Foreskin melanocyte (primary cell): ENCODE measurements at places on chromosomes 6 and 20.

- no peak for DNase-seq
Measured at GRCh38 chr6:167738386-167738785, 88.3 kb upstream of the AFDN start.

GRCh38 chr6:106918115-106918514 is 56.4 kb downstream of the CD24 start:
- DNase-seq: no peak

DNA sequence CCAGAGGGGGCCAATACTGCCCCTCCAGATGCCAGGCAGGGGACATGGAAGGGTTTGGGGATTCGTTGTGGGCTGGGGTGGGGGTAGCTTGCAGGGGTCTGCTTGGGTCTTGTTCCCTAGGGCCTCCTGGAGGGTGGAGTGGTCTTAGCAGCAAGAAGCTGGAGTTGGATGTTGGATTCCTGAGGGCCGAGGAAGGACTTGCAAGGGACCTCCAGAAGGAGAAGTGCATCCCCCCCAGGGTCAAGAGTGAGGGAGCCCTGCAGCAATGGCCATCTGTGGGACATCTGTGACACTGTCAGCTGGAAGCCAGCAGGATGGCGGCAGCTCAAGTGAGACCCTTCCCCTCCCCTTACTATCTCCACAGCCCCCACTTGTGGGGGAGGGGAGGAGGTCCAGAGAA is 25.4 kb upstream of the CCN5 start:
- DNase-seq: no peak

DNA sequence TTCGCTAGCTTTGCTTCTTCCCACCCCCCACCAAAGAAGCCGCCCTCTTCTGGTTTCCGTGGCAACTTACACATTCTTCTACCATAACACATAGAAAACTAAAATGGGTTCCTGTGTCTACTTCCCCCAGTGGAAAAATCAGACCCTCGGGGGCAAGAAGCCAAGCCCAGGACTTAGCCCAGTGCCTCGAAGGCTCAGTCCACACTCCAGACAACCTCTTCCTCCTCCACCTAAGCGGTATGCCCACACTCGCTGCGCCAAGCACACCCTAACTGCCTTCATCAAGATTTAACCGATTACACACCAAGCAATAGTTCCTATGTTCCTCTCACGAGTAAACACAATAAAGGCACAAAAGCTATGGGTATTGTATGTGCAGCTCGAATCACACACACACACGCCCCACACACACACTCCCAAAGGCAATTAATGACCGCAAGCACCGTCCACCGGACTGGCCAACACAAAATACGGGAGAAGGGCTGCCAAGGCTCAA is 537 bp downstream of the PPIL4 start:
- DNase-seq: peak; percentile 74

- DNase-seq: no peak
Measured at GRCh38 chr20:48599106-48599747, 228.6 kb downstream of the PREX1 start.
